H1 (cell line): ENCODE measurements at places on chromosomes 11 and 22.

- no peak for DNase-seq
Observed at GRCh38 chr11:35066783-35067423, 72.1 kb upstream of the CD44 start.

DNA sequence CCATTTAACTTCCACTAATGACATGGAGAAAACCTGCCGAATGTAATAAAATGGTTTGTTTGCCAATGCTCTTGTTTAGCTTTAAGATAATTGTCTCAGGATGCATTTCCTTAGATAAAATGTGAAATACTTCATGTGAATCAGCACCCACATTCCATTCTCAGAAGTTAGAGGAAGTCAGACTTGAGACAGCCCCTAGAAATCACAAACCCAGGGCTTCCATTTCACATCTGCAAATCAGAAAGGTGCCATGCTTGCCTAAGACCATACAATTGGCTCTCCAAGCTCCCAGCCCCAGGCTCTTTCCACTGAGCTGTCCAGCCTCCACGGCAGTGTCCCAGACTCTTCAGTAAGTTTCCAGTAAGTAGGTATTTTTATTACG is 35.6 kb upstream of the ADORA2A start:
- no peak for DNase-seq

GRCh38 chr22:27637604-27638003 is 164.0 kb downstream of the MN1 start:
- no peak for DNase-seq

DNA sequence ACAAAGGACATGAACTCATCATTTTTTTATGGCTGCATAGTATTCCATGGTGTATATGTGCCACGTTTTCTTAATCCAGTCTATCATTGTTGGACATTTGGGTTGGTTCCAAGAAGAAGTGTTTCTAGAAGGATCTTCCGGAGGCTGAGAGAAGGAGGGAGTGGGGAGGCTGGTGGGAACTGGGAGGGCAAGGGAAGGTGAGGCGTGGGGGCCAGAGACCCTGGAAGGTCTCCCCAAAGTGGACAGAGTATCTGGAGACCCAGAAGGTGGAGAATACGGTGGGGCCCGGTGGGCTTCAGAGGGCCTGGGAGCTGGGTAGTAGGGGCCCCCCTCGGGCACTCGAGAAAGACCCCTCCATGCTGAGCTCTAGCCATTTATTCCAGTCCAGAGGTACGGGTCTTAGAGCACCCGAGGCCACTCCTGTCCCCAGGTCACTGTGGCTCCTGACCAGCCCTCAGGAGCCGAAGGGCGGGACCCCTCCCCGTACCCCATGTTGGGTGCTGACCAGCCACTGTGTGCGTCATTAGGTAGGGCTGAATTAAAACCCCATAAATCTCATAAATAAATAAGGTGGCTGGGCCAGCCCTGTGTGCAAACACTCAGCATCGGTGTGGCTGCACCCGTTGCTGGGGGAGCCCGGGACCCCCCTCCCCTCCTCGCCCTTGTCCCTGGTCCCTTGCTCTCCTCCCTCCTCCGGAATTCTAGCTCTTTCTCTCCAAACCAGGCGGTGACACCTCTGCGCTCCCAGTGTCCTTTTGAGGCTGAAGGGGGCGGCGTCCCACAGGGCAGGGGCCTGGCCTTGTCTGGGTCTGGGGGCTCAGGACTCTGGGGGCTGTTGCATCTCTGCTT is 38.8 kb upstream of the MUC5AC start:
- DNase-seq = no peak

GRCh38 chr11:95076416-95076815 is 9.7 kb downstream of the SRSF8 start:
- DNase-seq = no peak

GRCh38 chr11:4466871-4467442 is 15.5 kb upstream of the OR52K1 start:
- DNase-seq = no peak

GRCh38 chr22:36010090-36010489 is 18.5 kb downstream of the RBFOX2 start:
- DNase-seq = peak; percentile 15

DNA sequence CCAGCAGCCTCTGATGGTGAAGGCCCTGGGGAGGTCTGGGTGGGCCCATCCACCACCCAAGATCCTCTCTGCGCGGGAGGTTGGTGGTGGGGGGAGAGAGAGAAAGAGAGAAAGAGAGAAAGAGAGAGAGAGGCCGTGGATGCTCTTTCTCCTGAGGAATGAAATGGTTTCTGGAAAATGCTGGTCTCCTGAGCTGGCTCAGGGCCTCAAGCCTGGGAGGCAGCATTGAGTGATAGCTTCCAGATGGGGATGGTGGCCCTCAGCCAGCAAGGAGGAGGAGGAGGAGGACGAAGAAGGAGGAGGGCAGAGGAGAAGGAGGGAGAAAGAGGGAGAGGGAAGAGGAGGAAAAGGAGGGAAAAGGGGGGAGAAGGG is 4.6 kb downstream of the TSPAN32 start:
- DNase-seq = no peak

DNA sequence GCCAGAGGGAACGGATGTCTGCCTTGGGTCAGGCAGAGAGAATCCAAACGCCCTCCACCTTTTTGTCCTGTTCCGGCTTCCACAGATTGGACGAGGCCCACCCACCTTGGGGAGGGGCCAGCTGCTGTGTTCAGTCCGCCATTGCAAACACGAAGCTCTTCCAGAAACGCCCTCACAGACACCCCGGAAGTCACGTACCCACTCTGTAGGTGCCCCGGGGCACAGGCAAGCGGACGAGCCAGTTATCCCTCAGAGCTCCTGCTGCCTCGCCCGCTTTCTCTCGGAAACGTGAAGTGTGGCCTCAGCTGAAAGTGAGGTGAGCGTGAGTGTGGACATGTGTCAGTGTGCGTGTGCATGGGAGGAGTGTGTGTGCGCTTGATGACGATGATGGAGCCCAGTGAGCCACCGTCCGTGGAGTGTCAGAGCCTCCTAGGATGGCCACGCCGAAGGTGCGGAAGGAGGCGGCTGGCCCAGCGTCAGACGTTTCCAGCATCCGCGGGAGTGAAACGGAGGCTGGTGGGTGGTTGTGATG is 869.2 kb downstream of the TBC1D22A start:
- DNase-seq = no peak

DNA sequence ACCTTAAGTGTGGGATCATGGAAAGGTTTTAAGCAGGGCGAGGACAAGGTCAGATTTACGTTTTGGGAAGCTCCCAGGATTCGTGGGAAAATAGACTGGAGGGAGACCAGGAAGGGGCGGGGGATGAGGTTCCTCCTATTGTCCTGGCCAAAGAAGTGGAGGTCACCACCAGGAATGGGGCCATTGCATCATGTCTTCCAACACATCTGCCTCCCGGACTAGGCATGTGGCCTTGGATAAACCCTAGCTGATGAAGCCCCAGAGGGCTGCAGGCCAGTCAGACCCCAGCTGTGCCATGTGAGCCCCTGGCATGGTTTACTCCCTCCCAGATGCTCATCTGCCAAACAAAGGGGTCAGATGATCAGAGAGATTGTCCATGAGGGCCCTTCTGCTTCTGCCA is 11.5 kb upstream of the YWHAH start:
- DNase-seq = no peak

- DNase-seq = no peak
Observed at GRCh38 chr22:31532060-31532459, 35.7 kb downstream of the SFI1 start.

- no peak for DNase-seq
Observed at GRCh38 chr11:62025487-62026105, 58.2 kb upstream of the FTH1 start.

DNA sequence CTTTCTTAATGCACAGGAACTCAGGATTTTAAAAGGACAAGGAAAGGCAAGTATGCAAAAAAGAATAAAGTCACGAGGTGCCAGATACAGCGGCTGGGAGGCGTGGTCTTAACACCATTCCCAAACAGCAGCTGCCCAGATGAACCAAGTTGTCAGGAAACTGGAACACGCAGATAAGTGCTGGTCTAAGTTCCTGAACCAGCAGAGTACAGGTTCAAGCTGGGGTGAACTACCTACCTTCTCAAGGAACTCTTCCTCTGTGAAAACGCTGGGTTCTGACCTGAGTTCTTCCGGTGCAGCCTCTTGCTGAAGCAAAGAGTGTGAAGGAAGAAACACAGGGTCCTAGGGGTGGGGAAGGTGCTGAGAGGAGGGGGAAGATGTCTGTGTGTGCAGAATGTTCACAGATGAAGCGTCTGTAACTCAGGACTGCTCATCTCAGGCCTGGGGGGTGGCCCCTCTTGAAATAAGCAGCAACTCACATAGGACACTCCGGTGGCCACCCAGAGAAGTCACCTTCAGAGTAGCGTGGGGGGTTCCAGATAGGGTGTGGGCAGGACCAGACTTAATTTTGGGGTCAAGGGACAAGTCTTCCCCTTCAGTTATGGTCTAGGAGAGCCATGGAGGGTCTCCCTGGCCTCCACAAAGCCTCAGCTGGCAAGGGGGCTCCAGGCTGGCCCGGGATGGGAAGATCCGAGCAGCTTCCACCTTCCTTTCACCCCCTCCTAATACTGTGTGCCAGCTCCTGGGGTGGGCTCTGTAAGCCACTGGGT is 3.2 kb downstream of the TPST2 start:
- no peak for DNase-seq

- no peak for DNase-seq
Observed at GRCh38 chr11:121630041-121630440, 177.3 kb upstream of the SORL1-AS1 start.

- DNase-seq = no peak
Observed at GRCh38 chr22:27210111-27210730, 552.8 kb downstream of the MIAT start.

DNA sequence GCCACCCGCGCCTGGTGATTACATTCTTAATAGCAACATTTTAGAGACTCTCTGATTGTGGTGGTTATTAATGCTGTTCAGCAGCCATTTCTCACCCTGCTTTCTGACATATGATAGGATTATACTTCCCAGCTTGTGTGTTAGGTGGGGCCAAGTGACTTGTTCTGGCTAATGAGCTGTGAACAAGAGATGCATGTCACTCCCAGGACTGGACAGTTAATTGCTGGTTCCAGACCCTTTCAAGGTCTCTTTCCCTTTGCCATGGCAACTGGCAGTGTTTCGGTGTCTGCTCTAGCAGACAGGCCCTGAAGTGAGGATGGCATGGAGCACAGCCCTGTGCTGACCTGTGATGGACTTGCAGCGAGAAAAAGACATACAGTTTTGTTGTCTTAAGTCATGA is 8.9 kb upstream of the PTPRJ start:
- no peak for DNase-seq

DNA sequence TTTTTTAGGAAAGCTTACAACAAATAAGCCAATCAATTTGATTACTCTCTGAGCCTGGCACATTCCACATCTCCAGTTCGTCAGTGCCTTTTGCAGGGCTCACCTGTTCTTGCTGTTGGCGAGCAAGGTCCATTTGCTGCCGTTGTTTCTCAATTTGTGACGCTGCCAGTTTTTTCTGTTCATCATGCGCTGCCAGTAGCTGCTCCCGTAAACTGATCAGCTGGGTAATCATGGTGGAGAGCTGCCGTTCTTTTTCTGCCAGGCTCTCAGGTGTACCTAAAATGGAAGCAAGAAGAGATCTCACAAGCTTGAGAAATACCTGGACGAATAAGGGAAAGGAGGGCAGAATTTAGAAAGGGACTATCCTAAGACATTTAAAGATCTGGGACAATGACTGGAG is 169.7 kb downstream of the SOX6 start:
- no peak for DNase-seq

DNA sequence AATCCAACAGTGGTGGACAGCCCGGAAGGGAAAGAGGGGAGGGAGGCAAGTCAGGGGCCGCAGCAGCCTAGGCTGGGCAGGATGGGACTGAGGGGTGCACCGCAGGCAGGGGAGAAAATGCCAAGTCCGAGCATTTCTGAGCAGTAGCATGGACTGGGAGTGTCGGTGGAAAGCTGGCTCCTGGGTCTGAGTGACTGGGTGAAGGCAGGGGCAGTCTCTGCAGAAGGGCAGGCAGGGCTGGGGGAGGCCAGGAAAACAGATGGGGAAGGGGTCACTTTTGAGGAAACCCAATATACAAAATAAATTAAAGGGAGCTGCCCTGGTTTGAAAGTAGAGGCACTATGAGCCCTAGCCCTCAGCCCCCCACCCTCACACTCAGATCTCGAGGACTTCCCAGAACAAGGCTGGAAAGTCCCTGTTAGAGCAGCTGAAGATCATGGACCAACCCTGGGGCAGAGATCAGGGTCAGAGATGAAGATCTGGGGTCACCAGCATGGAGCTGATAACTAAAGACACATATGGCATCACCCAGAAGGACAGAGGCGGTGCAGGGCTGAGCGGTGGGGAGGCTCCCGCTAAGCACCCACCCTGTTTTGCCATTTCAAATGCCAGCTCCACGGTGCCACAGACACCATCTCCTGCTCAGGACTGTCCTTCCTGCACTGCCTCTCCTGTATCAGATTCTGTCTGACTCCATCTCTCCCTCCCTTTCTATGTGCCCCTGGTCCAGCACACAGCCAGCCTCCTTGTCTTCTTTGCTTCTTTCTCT is 32.4 kb upstream of the ETS1 start:
- no peak for DNase-seq

DNA sequence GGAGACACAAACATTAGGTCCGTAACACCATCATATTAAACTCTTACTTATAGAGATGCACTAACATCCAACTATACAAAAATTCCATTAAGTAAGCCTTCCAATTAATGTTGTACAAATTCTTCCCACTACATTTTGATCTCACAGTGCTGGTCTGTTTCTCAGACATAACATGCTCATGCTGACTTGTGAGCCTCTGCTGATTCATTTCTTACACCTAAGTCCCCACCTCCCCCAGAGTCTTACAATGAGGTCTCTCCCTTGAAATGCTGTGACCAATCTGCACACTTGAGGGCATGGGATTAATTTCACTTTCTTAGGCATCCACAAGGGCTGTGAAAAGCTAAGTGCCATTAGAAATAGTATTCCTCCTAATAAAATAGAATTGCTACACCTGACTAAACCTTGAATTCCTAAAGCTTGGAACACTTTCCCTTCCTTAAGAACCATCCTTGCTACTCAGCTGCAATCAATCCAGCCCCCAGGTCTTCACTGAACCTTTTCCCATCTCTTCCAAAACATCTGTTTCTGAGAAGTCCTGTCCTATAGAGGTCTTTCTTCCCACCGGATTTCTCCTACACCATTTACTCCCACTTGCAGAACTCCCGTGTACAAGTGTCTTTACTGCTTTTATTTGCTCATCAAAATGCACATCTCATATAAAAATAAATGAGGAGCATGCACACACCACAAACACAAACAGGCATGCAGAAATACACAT is 2.0 kb downstream of the HBG1 start:
- no peak for DNase-seq

GRCh38 chr11:122592641-122593040 is 62.9 kb upstream of the UBASH3B start:
- DNase-seq = no peak

- DNase-seq = peak; percentile 82
Observed at GRCh38 chr11:72787216-72788104, 6.4 kb downstream of the STARD10 start.

GRCh38 chr11:12798609-12799011 is 124.4 kb downstream of the TEAD1 start:
- no peak for DNase-seq

- no peak for DNase-seq
Observed at GRCh38 chr11:20729597-20730105, 60.3 kb downstream of the NELL1 start.

GRCh38 chr11:32311346-32312065 is 123.8 kb downstream of the WT1 start:
- no peak for DNase-seq

GRCh38 chr11:100329352-100329751 is 357.7 kb upstream of the ARHGAP42 start:
- DNase-seq = no peak
